ENCODE measurements at places on chromosomes 4 and X.

DNA sequence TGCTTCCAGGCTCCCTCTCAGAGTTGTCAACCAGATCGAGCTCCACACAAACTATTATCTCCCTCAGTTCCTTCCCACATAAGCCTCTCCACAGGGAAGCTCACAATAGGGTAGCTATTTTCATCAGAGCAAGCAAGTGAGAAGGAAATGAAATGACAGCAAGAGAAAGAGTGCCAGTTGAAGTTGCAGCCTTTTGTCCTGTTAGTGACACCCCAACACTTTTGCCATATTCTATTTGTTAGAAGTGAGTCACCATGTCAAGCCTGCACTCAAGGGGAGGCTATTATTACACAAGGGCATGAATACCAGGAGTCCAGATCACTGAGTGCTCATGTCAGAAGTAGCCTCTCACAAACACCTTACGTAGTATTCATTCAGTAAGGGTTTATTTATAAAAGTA is 266.3 kb upstream of the NOCT start:
- H3K4me1 ChIP-seq, result no peaks in the 10 kb centered on the region
- no peak overlapping the region for H3K27ac ChIP-seq
- no peaks in the 10 kb centered on the region for H3K36me3 ChIP-seq
- no peak overlapping the region for H3K4me3 ChIP-seq
- H3K27me3 ChIP-seq, result peaks cover 5% of the 10 kb centered on the region

GRCh38 chrX:50779694-50780093 is 34.3 kb downstream of the SHROOM4 start:
- H3K36me3 ChIP-seq, result no peaks in the 10 kb centered on the region
- peaks cover 8% of the 10 kb centered on the region for H3K27me3 ChIP-seq
- no peak for DNase-seq
- no peak overlapping the region for H3K27ac ChIP-seq

DNA sequence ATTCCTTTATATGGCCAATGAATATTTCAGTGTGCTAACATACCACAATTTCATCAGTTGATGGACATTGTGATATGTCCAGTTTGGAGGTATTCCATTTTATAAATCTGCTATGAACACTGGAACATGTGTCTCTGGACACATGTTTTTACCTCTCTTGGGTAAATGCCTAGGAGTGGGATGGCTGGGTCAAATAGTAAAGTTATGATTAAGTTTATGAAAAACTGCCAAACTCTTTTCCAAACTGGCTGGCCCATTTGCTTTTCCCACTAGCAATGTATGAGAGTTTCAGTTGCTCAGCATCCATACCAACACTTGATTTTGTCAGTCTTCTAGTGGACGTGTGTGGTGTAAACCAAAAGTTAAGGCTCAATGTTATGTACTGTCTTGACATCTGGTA is 40.5 kb downstream of the CEP44 start:
- H3K4me1 ChIP-seq, result peaks cover 2% of the 10 kb centered on the region
- DNase-seq, result no peak
- no peaks in the 10 kb centered on the region for H3K27me3 ChIP-seq

DNA sequence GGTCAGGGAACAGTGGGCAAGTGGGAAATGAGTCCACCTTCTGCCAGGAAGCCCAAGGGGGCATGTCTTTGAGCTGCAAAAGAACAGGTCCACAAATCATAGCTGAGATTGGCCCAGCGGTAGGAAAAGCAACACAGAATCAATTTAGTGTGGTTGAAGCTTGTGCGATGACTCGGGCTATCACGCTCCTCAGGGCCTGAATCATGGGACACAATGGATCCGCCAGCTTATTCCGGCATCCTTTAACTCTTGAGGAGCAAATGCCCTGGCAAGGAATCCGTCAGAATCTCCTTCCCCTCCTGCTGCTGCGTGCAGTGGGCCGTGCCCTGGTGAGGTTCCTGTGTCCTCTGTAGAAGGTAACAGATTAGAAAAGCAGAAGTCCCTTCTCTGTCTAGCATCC is 98.0 kb downstream of the RELL1 start:
- peaks cover 9% of the 10 kb centered on the region for H3K36me3 ChIP-seq
- no peak overlapping the region for H3K4me3 ChIP-seq
- H3K4me1 ChIP-seq, result no peaks in the 10 kb centered on the region

DNA sequence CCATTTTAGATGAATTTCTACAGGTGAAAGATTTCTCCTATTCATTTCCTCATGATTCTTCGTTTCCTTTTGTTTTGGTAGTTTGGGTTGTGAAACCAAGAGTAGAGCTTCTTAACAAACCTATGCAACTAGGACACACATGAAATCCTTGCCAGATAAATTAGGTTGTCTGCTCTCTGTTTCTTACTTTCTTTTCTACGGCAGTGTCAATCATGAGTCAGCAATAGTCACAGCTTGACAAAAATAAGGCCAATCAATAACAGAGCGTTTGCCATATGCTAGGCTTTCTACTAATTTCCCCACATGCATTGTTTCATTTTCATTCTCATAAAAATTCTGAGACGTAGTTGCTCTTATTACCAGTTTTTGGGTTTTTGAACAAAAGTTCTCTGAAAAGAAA is 20.3 kb downstream of the CLRN2 start:
- no peak overlapping the region for H3K4me3 ChIP-seq
- H3K27ac ChIP-seq, result no peak overlapping the region
- peaks cover 7% of the 10 kb centered on the region for H3K27me3 ChIP-seq
- DNase-seq, result no peak

DNA sequence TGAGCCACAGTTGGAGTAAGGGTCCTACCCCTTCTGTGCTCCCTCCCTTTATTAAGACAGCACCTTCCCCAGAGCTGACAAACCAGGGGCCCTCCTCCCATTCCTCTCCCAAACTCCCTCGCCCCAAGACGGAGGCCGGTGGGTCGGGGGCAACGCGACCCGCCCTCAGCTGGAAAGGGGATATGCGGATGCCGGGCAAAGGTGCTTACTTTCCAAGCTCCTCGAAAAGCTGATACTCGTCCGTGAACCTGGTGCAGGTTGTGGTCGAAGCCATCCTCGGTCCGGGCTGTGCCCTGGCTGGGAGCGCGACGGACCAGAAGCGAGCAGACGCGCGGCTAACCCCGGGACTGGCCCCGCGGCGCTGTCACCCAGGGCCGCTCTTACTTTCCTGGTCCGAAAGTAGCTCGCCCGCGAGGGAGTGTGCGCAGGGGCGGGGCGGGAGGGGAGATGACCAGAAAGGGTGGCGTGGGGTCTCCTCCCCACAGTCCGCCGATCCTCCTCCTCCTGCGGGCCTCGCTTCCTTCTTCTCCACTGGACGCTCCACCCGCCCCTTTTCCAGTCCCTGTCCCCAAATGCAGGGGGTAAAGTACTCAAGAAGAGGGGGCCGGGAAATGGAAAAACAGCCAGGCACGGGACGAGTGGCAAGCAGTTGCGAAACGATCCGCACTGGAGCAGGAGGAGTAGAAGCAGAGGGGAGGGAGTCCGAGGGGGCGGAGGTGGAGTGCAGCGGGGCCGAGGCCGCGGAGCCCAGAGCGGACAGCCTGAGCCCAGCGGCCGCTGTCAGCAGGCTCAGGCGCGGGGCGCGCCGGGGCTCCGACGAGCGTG is 531 bp downstream of the CAMK2D start:
- peak overlapping the region; percentile 99 for H3K4me3 ChIP-seq
- H3K27me3 ChIP-seq, result peaks cover 3% of the 10 kb centered on the region
- peaks cover 5% of the 10 kb centered on the region for H3K36me3 ChIP-seq
- DNase-seq, result peak; percentile 20

GRCh38 chrX:21469071-21469470 is 94.9 kb downstream of the CNKSR2 start:
- H3K36me3 ChIP-seq, result no peaks in the 10 kb centered on the region
- H3K27me3 ChIP-seq, result no peaks in the 10 kb centered on the region
- no peak overlapping the region for H3K27ac ChIP-seq
- no peaks in the 10 kb centered on the region for H3K4me1 ChIP-seq

- no peaks in the 10 kb centered on the region for H3K27me3 ChIP-seq
- peak; percentile 8 for DNase-seq
- peak overlapping the region; percentile 57 for H3K27ac ChIP-seq
- H3K4me1 ChIP-seq, result no peaks in the 10 kb centered on the region
These were observed 342 bp downstream of the EOLA2 start for GRCh38 chrX:149937871-149938426.

GRCh38 chr4:14917298-14917633 is 85.0 kb upstream of the CPEB2 start:
- no peak for DNase-seq
- H3K27me3 ChIP-seq, result peaks cover 16% of the 10 kb centered on the region
- peaks cover 6% of the 10 kb centered on the region for H3K36me3 ChIP-seq
- H3K4me3 ChIP-seq, result no peak overlapping the region
- peaks cover 5% of the 10 kb centered on the region for H3K4me1 ChIP-seq

DNA sequence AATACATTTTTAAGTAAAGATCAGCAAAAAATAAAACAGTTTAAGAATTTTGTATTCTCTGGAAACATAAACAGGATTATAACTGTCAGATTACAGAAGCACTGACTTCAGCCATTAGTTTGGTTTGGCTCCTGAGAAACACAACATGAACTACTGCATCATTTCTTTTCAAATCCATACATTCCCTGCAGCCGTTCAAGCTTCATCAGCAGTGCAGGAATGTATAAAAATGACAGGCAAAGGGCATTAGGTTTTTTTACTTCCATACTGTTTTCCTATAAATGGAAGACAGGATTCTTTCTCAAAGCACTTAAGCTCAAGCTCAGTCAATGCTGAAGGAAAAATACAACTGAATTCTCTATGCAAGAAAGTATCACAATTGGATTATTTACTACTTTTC is 4.2 kb upstream of the MAB21L2 start:
- H3K27ac ChIP-seq, result no peak overlapping the region
- peaks cover 5% of the 10 kb centered on the region for H3K4me1 ChIP-seq
- H3K36me3 ChIP-seq, result peaks cover 9% of the 10 kb centered on the region
- H3K27me3 ChIP-seq, result no peaks in the 10 kb centered on the region
- DNase-seq, result no peak

GRCh38 chr4:106584337-106584989 is 215.9 kb upstream of the GIMD1 start:
- H3K27ac ChIP-seq, result no peak overlapping the region
- no peak overlapping the region for H3K4me3 ChIP-seq
- H3K4me1 ChIP-seq, result no peaks in the 10 kb centered on the region
- DNase-seq, result no peak

DNA sequence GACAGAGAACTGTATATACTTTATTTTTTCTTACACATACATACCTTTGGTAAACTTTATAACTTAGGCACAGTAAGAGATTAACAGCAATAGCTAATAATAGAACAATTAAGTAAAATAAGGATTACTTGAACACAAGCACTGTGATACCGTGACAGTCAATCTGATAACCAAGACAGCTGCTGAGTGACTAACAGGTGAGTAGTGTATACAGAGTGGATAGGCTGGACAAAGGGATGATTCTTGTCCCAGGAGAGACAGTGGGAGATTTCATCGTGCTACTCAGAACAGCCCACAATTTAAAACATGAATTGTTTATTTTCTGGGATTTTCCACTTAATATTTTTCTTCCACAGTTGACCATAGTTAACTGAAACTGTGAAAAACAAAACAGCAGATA is 411.8 kb downstream of the PPP1R2C start:
- no peak for DNase-seq
- H3K27ac ChIP-seq, result no peak overlapping the region
- no peak overlapping the region for H3K4me3 ChIP-seq
- H3K36me3 ChIP-seq, result no peaks in the 10 kb centered on the region

DNA sequence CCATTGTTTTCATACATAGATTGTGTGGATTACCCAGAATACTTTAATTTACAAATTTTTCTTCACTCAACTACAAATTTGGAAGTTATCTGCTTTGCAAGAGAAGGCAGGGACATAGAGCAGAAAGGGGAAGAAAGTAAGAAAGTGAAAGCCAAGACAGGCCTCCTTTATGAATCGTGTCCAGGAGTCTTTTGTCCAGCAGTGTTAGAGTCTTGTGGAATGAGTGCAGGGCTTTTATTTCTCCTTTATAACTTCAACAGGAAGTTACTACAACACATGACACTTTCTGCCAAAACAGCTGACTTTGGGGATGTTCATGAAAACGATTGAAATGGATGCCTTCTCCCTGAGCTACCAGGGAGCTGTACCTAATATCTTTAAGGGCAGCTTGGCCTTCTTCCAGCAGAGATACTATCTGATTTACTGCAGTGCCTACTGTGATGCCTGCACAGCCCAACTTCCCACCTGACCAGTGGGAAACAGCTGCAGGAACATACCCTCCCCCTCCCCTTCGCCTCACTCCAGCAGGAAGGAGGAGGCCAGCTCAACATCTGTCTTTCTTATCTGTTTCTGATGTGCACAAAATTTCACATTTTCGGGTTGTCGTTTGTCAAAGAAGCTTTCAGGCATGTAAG is 557.7 kb upstream of the SLIT2 start:
- no peak overlapping the region for H3K27ac ChIP-seq
- no peaks in the 10 kb centered on the region for H3K4me1 ChIP-seq
- H3K4me3 ChIP-seq, result no peak overlapping the region

Measured in T-helper 17 cell (primary cell).